Foreskin fibroblast (primary cell): ENCODE measurements at places on chromosomes 4 and X.

GRCh38 chrX:149853925-149854324 lies 27.1 kb upstream of the MAGEA8 start:
- DNase-seq: no peak

DNA sequence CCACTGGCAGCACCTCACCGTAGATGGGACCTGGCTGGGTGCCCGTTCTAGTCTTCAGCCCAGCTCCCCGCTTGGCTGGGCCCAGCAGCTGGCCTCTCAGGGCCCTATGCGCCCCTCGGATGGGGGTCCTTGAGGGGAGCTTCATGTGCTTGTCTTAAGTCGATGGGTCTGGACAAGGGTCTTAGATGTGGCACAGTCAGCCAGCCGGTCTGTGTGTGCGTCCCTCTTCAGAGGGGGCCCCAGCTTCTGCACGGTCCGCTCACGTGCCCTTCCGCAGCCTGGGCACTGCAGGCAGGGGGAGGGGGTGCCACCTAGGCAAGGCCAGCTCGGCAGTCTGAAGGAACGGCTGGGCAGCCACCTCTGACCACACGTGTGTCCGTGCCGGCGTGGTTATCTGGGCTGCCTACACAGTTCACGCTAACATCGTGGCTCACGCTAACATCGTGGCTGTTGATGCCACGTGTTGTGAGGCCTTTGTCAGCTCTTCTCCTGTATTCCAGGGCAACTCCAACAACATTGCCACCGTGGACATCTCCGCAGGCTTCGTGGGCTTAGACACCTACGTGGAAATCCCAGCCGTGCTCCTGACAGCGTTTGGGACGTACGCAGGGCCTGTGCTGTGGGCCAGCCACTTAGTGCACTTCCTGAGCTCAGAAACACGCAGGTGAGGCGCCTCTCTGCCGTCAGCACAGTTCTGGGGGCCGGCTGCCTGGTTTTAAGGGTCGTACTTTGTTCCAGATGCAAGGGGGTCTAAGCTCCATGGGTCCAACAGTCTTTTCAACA lies 34.5 kb downstream of the PIGG start:
- DNase-seq: no peak

- DNase-seq: peak; percentile 74
These were observed 2440.0 kb downstream of the PCDH7 start for GRCh38 chr4:33160126-33160525.

- DNase-seq: peak; percentile 56
These were observed 63.8 kb upstream of the ATOH1 start for GRCh38 chr4:93764639-93765246.

DNA sequence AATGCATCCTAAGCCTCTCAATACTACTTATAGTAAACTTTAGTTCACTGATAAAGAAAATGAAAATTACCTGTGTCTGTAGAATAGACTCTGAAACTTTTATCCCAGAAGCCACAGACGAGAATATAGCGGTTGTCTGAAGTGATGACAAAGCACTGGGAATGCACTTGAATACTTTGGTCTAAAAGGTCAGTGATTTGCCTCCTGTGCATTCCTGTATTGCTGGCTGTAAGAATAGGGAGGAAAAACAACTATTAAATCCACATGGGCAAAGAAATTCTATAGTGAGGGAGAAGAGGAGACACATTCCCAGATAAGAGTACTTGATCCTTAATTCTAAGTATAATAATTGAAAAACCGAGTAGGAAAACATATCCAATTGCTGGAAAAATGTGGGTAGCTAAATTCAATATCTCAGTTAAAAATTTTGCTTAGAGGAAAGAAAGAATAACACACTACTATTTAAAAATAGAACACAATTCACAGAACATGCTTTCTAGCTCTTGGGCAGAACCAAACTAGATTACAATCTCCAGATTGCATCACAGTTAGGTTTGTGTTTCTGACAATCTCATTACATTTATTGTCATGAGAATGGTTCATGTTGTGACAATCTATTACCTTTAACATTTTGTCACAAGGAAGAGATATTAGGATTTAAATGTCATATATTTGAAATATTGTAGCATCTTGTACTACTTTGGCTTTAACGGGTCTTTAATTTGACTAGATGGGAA lies 232.1 kb downstream of the DCLK2 start:
- peak; percentile 61 for DNase-seq
